ENCODE measurements at places on chromosomes 13 and 19.

DNA sequence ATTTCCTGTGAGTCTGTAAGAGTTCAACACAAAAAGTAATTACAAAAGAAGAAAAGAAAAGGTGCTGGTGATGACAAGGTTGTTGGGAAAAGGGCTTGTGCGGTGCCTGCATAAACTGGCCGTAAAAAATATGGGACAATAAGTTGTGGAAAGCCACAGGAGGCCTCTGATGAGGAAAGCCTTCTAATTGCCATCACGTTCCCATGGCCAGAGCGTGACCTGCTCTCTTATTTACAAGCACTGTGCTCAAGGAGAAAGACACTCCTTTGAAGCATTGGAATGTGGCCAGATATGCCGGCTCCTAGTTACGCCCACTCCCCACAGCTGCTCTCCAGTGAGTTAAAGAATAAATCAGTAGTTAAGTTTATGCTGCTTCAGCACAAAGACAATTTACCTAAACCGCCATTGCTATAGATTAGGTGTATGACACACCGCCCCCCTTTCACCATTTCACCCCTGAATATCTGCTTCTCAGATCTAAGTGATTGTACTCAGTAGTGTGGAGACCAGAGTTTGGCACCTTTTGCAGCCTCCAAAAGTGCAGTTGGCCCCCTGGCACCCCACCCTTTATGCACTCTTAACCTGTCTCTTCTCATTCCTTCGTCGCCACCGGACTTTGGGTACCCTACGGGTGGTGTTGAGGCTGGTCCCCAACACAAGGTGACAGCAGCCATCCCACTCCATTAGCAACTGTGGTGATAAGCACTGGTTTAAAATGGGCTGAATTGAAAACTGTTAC is 8.1 kb upstream of the PGLYRP1 start:
- DNase-seq: no peak

- DNase-seq: no peak
These were observed 102.4 kb upstream of the SOX1 start for GRCh38 chr13:111964411-111965035.

DNA sequence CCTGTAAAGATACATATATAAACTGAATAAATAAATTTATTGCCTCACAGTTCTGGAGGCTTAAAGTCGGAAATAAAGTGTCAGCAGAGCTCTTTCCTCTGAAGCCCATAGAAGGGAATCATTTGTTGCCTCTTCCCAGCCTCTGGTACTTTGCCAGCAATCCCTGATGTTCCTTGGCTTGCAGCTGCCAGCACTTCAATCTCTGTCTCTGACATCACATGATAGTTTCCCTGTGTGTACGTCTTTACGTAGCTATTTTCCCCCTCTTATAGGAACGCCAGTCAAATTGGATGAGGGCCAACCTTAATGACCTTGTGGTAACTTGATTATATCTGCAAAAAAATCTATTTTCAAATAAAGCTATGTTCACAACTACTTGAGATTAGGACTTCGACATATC is 250.9 kb downstream of the LIG4 start:
- DNase-seq: no peak

DNA sequence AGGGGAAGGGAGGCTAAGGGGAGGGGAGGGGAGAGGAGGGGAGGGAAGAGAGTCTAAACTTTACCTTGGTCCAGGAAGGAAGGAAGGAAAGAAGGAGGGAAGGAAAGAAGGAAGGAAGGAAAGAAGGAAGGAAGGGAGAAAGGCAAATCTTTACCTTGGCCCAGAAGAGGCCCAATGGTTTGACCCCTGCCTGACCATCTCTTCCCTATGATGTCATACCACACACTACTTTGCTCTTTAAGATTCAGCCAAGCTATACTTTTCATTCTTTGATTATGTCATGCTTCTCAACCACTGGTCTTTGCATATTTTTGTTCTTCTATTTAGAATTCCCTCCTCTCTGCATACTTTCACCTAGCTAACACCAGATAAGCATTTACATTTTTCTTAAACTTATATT is 1077.5 kb downstream of the PCDH9 start:
- DNase-seq: no peak

DNA sequence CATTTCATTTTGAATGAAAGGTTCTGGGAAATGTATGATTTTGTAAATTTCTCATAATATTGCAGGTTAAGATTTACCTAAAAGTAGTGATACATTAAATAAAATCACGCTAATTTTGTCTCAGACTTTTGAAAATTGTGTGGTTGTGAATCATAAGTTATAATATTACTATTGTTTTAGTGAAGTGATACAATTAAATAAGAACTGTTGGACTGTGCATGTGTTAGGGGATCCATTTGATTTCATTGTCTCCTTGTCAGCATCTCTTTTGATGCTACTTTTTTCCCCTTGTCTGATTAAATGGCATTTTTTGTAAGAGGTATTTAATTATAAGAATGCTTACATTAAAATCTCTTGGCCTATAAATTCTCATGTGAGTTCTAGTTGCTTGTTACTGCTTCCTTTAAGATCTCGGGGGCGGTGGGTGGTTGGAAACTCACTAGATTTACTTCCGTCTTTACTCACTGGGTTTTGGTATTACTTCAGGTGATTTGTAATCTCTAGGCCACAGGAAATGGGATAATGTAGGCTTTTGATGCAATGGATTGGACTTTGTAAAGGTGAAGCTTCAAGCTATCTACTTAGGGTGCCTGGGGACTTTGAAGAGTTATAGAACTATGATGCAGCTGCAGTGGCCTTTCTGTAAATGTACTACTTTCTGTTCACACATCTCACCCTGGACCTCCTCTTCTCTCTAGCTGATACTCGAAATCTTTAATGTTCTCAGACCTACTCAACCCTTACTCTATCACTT is 66.5 kb downstream of the PAN3 start:
- no peak for DNase-seq

All from T-helper 17 cell (primary cell).